Fibroblast of skin of scalp (primary cell): ENCODE measurements at places on chromosomes 3 and 15.

GRCh38 chr15:77504871-77505270 is 84.2 kb downstream of the HMG20A start:
- no peak for DNase-seq

DNA sequence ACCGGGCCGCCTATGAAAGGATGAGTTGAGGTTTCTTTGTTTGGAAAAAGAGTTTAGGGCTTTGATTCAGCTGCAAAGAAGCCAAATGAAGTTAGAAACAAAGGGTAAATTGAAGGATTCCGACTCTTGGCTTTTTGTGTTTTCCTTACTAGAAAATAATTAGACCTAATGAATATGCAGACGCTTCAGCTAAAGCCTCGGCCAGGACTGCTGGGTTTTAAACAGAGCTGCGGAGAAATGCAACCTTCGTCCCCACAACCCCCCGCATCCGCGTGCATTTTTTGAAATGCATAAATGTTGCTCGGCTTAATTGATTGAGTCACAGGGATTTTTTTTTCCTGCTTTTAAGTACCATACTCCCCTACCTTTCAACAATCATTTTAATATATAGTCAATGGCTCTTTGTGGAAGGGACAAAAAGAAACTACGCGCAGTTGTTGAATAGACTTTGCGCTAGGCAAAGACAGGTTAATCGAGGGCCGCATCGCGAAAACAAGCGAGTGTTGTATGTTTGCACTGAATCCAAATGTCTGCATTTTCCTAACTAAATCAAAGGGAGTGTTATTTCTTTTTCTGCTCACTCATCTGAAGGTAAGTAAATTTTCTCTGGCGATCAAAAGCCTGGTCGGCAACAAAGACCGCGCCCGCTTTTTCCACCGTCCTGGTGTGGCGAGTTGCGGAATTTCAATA is 1.3 kb upstream of the ZIC4 start:
- peak; percentile 62 for DNase-seq

GRCh38 chr3:13822042-13822441 is 57.8 kb downstream of the WNT7A start:
- DNase-seq = peak; percentile 13

GRCh38 chr15:44490622-44491021 is 46.3 kb upstream of the EIF3J start:
- no peak for DNase-seq

DNA sequence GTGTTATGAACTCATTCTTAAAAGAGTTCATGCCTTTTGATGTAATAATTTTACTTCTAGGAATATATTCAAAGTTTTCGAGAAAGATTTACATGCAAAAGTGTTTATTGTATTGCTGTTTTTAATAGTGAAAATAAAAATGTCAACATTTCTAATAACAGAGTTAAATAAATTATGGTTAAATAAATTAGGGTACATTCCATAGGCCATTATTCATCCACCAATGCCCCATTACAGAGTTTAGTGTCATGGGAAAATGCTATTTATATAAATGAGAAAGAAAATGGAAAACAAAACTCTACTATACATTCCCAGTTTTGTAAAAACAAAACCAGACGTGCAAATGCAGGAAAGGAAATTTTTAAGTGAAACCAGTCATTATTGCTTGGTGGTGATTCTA is 538.1 kb upstream of the TBL1XR1 start:
- DNase-seq = peak; percentile 44

DNA sequence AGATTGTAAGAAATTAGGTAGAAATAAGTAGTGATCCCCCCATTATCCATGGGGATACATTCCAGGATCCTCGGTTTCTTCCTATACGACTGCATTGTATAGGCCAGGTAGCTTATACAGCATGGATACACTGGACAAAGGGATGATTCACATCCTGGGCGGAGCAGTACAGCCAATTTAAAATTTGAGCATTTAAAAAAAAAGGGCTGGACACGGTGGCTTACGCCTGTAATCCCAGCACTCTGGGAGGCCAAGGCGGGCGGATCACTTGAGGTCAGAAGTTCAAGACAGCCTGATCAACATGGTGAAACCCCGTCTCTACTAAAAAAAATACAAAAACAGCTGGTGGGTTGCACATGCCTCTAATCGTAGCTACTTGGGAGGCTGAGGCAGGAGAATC is 976 bp upstream of the ARGFX start:
- DNase-seq = no peak

DNA sequence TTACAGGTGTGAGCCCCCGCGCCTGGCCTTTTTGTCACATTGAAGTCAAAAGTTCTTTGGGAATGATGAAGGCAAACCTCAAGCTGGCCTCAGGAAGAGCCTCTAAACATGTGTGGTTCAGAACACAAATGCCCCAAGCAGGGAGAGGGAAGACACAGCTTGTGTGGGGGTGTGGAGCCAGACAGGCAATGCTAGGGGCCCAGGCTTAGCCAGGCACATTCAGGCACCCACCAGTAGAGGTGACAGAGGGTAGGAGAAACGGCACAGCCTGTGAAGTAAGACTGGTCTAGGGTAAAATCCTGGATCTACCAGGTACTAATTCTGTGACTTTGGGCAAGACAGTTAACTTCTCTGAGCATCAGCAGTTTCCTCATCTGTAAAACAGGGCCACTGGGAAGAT is 3.5 kb downstream of the HDC start:
- DNase-seq = no peak

DNA sequence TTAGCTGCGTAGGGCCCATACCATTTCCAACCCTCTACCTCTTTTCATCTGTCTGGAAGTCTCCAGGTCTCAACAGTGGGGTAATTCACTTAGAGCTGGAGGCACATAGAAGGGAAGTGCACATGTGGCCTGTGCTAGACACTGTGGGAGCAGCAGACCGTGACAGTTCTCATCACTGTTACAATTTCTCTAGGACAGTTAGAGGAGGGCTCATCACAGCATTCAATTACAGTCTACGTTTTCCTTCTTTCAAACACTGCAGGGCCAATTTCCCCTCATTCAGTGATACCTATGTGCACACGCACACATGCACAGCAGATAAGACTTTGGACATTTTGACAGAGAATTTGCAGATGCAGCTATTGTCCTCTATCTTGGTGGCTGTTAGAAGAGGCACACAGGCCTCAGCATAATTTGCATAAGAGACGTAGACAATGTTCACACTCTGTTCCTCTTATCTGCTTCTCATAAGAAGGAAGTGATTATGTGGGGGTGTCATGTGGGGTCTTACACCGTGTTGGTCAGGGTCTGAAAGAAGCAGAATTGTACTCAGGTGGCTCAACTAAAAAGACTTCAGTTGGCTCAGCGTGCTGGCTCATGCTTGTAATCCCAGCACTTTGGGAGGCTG is 12.6 kb upstream of the HRG start:
- no peak for DNase-seq

GRCh38 chr3:47664519-47664918 is 85.9 kb upstream of the CSPG5 start:
- peak; percentile 67 for DNase-seq

- DNase-seq = no peak
These were observed 76.7 kb upstream of the LPP start for GRCh38 chr3:188077160-188077799.

- no peak for DNase-seq
These were observed 62.6 kb upstream of the SCN10A start for GRCh38 chr3:38878646-38879045.

- DNase-seq = no peak
These were observed 1.2 kb downstream of the MLF1 start for GRCh38 chr3:158571969-158572765.

DNA sequence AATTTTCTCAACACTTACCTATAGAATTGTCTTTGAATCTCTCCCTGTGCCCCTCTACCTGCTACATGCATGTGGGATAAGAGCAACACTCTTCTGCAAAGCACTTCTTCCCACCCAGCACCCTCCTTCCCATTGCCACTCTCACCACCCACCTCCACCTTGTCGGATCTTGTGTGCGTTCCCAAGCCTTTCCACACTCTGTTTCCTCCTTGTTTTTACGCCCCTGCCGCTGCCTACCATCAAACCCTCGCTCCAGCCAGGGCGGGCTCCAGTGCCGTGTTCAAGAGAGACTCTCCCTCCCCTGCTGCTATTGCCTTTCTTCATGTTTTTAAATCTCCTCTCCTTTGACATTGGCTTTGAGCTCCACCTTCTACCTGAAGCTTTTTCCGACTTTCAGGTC is 40.2 kb downstream of the ABHD17C start:
- DNase-seq = no peak

DNA sequence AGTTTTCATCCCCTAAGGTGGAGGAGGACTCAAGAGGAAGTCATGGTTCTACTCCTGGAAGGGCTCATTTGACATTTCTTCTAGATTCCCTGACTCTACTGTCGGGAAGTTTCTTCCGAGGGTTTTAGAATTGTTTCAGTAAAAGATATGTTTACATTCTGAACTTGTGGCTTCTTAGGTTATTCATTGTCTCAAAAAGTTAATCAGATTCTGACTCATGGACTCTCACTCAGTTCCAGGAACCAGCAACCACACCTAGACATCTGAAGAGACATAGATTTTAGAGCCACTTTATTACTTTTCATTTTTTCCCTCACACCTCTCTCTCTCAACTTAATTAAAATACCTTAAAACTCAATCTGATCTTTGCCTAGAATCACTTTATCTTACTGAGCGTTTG is 862.6 kb downstream of the AGBL1 start:
- no peak for DNase-seq
